ENCODE measurements at places on chromosomes 3 and 15.

DNA sequence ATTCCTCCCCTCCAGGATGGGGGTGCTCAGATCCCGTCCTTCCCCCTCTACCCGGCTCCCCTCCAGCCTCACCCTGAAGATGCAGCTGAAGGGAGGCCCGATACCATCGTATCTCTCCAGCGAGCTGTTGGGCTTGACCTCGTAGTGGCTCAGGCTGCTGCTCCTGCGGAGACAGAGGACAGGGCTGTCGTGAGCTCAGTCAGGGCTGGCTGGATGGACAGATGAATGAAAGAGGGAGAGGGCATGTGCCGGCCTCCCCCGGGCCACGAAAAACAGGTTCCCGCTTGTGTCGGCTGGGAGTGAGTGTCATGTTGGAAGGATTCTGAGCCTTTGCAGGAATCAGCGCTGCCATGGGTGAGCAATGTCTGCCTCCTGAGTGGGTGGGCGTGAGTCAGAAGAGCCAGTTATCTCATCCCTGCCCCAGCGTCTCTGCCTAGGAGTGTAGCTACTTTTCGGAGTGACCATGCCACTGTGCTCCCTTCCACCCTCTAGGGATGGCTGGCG, 35.2 kb downstream of the FEM1B start:
- no peak for DNase-seq

DNA sequence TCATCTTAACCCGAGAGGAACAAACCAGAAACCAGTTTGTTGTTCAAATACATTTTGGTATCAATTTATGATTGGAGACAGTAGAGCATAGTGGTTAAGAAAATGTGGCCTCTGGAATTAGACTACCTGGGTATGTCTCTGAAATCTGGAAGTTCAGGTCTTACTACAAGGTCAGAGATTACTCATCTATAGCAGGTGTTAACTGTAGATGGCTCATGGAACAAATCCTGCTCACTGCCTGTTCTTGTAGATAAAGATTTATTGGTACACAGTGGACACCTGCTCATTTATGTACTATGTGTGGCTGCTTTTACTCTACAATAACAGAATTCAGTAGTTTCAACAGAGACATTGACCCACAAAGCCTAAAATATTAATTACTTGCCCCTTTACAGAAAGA, 413.3 kb downstream of the CNTN6 start:
- no peak for DNase-seq

GRCh38 chr15:41948490-41948889, 23.9 kb downstream of the EHD4 start:
- no peak for DNase-seq

DNA sequence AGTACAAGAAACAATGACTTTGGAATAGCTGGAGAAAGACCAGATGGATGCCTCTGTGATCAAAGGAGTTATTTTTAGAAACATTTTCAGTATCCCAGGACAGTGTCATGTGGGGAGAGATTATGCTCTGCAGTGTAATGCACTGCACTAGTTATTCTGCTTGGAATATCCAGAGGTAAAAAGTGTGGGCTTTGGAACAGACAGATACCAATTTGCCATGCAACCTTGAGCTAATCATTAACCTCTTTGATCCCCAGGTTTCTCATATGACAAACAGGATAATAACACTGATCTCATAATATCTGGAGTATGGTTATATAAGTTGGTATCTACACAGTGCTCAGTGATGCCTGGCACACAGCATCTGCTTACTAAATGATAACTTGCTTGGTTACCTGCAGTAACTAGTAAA, 12.2 kb upstream of the SLC7A14 start:
- no peak for DNase-seq

DNA sequence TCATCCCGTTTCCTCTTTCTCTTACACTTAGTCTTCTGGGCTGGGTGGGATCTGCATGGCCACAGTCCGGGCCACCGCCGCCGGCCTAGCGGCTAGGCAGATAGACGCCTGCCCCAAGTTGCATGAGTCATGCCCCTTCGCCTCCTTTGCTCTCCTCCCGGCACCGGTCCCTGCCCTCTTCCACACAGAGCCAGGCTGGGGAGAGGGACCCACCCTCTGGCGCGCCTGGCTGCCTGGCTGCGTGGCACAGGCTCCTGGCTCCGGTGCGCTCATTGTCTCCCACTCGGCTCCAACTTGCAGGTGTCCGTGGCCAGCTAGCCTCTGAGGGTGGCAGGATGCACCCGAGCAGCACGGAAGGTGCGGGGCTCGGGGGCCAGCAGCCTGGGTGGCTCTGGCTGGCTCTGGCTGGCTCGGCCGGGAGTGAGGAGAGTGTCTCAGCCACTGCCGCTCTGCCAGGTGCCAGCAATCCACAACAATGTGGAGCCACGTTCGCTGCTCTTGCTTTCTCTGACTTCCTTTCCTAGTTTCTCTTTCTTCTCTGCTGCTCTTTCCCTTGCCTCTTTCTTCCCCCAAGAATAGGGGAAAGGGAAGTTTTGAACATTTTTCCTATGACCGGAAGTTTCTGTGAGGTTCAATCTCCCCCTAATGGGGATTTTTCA, 22.4 kb upstream of the MTHFS start:
- no peak for DNase-seq

DNA sequence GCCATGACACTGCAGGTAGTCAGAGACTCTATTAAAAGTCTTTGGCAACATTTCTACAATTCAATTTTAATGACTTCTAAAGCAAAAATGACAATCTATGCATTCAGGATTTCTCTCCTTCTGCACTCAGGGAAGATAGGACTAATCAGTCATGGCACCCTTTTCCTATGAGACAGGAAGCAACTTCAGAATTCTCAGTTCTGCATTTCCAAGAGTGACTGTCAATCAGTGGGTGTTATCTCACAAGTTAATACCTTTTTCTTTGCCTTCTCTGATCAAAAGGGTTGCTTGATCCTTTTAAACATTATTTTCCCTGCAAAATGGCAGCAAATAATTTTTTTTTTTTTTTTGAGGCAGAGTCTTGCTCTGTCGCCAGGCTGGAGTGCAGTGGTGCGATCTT, 7.8 kb upstream of the ICE2 start:
- DNase-seq = no peak

GRCh38 chr3:188878076-188878475, 293.7 kb upstream of the TPRG1 start:
- DNase-seq = no peak

DNA sequence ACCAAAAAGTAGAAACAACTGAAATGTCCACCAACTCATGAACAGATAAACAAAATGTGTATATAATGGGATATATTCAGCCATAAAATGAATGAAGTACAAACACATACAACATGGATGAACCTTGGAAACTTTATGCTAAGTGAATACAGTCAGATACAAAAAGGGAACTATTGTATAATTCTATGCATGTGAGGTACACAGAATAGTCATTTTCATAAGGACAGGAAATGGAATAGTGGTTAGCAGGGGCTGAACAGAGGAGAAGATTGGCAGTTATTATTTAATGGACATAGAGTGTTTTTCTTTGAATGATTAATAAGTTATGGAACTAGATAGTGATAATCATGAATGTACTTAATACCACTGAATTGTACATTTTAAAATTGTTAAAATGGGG, 20.0 kb upstream of the TRANK1 start:
- no peak for DNase-seq

DNA sequence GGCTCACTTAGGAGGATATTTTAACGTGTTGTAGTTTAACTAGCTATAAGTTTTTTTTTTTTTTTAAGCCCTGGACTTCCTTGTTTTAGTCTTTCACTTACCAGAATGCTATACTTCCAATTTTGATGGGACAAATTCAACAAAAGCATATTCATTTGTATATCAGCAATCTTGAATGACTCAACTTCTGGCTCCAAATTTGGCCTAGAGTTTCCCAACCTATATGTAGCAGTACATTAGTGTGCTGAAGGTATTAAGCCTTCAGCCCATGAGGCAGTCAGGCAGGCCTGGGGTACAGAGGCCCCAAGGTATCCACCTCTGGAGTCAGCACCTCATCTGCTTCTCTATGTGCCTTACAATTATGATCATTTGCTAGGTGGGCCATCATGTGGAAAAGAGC, 5.9 kb downstream of the PBRM1 start:
- no peak for DNase-seq

DNA sequence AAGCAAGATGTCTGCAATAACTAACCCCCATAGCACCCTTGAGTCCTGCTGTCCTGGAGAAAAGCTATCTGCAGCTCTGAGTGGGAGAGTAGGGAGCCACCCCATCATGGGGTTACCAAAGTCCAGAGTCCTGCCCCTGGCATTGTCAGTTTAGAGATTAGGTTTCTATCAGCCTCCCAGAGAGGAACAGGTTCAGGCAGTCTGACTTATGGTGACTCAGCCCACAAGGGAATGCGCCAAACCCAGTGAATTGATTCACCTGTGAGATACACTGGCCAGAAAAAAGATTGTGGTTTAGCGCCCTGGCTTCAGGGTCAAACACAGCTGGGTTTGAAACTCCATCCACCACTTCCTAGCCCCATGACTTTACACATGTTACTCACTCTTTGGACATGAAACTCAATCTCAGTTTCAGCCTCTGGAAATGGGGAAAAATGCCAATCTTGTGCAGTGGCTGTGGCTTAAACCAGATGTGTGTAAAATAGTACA, 263.6 kb upstream of the HES1 start:
- peak; percentile 55 for DNase-seq

DNA sequence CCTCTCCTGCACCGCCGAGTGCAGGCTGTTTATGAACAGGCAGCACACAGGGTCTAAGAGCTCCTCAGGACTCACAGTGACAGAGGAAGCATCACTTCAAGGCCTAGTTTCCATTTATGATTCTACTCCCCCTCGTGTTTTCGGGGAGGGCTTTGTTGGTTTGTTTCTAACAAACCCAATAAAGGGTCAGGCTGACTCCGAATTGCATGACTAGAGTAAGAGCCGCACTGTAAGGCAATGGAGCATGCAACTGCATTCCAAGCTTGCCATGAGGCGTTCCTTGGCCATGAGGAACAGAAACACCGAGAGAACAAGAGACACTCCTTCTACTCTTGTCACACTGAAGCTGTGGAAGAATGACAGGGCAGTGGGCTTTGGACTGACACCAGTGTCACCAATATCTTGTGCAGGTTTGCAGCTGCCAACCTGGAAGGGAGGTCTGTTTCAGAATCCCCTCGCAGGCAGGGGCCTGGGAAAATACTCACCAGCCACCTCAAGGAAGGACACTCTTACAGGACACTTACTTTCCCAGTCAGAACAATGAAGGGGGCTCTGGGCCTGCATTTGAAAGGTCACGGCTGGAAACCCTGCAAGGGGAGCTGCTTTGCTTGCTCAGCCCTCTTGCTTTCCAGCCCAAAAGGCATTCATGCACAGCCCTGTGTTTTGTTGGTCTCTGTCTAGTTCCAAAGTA, 96.8 kb downstream of the ADAMTS17 start:
- no peak for DNase-seq

- DNase-seq = no peak
Observed at GRCh38 chr3:99351122-99351521, 287.3 kb upstream of the COL8A1 start.

DNA sequence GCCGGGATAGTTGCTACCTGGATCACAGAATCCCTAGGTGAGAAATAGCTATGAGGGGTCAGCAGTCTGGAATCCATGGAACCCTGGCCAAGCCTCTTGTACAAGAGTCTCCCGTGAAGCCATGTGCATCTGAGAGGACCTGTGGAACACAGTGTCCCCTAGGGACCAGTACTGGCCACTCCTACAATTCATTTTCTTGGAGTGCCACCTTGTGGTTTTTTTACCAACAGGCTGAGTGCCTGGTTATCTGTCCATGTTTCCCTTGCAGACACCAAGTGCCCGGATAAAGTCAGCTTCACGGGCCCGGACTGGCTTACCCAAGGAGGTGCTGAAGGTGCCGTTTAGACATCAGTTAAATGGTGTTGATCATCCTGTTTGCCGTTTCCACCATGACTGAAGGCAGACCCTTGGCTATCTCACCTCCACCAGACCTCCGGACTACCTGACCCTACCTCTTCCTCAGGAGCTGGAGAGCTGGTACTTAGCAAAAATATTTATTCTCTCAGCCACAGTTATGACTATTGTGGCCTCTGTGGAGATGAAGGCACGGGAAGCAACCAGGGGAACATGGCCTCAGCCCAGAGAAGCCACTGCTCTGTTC, 93.9 kb downstream of the RBPMS2 start:
- peak; percentile 32 for DNase-seq

GRCh38 chr3:158683230-158683962, 10.9 kb upstream of the LXN start:
- DNase-seq = peak; percentile 60

DNA sequence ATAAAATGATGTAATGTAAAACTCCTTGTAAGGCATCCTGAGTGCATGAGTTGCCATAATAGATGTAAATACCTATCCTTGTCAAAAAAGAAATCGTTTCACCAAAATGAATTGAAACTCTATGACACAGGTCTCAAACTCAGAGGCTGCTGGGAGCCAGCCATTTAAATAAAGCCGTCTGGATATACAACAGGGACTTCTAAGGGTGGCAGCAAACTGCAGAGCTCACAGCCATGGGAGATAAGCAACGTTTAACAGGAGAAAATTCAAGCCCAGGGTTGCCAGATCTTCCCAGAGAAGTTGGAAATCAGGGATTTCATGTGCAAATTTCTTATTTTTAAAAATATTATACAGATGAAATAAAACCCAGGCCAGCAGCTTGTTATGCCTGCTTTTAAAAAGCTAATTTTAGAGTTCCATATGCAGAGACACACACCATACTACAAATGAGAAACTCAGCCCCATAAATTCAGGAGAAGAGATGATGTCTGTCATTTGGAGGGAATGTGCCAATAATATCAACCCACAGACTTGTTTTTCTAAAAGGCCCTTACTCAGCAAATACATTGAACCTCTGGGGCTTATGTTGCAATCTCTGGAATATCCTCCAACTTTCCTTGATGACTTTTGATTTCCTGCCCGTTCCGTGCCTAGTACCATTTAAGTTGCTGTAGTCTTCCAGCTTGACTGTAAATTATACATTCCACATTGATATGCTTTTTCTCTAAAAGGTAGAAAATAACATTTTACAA, 75.6 kb downstream of the AQP9 start:
- no peak for DNase-seq

DNA sequence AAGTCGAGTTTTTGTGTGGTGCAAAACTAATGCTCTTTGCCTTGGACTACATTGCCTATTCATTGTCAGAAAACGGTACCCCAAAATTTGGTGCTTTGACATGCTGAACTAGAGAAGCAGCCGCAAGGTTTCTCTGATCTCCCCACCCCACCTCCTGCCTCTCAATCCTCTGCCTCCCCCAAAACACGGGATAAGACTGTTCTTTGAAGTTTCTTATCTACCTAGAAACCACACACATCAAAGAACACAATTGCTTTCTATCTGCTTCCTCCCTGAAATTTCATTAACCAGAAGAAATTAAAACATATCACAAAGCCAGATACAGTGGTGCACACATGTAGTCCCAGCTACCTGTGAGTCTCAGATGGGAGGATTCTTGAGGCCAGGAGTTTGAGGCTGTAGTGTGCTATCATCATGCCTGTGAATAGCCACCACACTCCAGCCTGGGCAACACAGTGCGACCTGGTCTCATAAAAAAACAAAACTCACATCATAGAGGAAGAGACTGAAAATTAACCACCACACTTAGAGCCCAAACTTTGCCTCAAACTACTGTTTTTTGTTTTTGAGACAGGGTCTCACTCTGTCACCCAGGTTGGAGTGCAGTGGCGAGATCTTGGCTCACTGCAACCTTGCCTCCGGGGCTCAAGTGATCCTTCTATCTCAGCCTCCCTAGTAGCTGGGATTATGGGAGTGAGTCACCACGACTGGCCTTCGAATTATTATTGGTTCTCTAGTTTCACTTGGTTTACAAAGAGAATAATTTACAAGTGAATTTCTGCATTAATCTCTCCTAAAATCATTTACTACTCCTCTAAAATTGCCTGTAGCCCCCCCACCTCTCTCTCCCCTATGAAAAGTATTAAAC, 2.7 kb upstream of the PCNP start:
- no peak for DNase-seq

- DNase-seq = no peak
Observed at GRCh38 chr3:5428607-5429516, 241.4 kb downstream of the EDEM1 start.

Data from GM04504 (cell line).